BJ (cell line): ENCODE measurements at places on chromosomes 1 and 21. TPM values are rescaled to one million over a fixed set of nuclear protein-coding genes. Genes with fewer than 3 reads are reported as not detected.

The CAP1 gene
- polyA plus RNA-seq: 585 and 769 TPM in 2 replicates

DNA sequence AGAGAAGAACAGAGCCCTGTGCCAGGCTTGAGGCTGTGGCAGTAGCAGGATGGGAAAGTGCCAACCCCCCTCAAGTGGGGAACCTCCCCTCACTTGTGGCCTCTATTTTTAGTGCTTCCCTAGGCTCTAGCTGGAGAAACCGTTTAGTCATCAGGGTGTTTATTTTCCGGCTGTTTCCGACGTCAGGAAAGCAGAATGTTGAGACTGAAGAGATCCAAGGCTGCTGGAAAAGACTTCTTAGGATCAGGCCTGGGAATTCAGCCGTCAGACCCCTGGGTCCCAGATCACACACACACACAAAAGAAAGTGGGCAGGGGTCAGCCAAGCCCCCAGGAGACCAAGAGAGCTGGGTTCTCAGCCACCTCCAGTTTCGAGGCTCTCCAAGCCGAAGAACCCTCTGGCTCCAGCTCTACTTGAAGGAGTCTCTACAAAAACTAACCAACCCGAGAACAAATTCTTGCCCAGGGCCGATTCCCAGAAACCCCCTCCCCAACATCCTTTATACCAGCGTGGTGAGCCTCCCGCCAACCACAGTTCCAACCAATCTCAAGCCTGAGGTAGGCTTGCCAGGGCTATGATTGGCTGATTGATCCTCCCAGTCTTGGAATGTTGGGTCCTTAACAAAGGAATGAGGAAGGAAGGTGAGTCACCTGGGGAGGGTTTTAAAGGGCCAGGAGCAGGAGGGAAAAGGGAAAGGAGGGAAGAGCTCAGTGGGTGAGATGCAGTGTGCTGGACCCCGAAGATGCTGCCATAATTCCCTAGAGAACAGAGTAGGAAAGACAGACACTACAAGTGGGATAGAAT is 2.5 kb upstream of the MEF2D start:
- peak; percentile 75 for DNase-seq

DNA sequence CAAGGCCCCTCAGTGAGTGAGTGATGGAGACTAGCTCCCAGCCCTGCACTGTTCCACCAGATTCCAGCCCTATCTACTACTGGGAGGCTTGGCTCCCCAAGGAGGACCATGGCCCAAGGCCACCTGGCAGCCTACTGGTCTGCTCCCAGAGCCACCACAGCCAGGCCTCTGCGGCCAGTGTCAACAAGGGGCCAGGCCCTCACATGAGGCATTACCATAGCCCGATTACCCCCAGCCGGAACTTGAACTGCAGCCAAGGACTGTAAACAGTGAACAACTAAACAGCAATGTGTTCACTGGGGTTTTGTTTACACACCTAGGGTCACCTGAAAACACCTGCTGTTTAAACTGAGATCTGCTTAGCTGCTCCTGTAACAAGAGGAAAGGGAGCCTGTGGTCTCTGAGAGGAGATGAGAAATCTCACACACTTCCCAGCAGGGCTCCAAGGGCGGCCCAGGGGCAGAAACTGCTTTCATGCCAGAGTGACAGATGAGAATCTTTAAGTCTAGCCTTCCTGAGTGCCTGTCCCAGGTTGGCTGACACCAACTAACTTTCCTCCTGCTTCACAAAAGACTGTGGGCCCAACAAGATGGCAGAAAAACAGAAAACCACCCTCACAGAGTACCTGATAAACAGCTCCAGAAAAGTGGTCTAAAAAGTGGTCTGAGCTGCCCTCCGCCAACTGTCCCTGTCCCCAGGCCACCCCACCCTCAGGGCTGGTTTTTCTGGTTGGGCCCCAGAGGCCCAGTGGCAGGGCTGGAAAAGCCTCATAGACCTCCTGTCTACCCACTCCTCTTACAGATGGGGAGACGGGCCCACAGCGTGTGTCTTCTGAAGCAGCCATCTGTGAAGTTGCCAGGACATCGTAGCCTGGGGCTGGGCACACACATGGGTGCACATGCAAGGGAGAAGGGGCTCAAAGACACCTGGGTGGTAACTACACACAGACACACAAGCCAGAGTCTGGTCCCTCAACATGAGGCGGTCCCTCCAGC is 28.8 kb downstream of the MEF2D start:
- no peak for DNase-seq

GRCh38 chr1:222629921-222630535 is 12.1 kb downstream of the MIA3 start:
- DNase-seq: no peak

DNA sequence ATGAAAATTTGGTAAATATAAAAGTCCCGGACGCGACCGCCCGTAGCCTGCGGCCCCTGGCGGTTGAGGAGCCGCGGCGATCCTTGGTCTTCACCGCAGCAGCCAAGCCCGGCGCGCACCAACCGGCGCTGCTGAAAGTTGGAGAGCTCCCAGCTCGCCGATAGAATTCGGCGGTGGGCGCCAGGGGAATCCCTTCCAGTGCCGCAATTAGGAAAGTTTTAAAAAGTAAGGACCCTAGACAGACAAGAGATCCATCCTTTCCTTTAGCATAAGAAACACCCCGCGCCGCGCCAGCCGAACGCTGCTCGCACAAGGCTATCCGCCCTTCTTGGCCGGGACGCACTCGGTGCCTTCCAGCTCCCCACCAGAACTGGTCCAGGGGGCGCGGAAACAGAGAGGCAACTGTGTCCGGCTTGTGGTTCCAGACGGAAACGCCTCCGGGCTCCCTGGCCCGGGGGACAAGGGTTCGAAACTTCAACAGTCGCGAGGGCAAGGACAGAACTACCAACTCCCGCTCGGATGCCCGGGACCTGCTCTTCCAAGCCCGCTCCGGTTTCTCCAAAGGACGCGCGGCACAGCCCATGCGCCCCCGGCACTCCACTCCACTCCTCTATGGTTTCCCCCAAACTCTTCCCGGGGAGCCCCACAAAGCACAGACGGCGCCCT is 1.7 kb downstream of the FAM78B start:
- DNase-seq: no peak

DNA sequence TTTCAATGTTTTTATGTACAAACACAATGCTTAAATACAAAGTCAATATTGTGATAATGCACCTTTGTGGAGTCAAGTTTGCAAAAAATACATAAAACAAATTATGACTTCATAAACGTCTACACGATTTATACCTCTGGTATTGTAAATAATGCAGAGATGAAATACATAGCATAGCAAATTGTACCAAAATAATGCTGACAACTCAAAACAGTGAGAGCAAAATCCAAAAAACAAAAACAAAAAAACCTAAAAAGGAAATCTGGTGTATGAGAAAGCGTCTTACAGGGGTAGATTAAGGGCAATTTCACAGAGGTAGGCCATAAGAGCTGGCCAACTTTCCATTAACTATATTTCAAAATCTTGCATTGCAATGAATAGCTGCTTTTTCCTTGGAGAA is 161.5 kb upstream of the LRRC7 start:
- DNase-seq: no peak

The CYYR1 gene
- not detected in 2 replicates for polyA plus RNA-seq
